ENCODE measurements at places on chromosomes 4 and X. TPM values are rescaled to one million over a fixed set of nuclear protein-coding genes. Genes with fewer than 3 reads are reported as not detected.

The MAGEA3 gene
- not detected for total RNA-seq

The EREG gene
- total RNA-seq, result 5.2 TPM

The HPGD gene
- not detected for total RNA-seq

The SSX3 gene
- not detected for total RNA-seq

The MAGEA12 gene
- not detected for total RNA-seq

The CENPVL3 gene
- total RNA-seq, result not detected
